ENCODE measurements at places on chromosomes 2 and 18. TPM values are rescaled to one million over a fixed set of nuclear protein-coding genes. Genes with fewer than 3 reads are reported as not detected.

- DNase-seq = no peak
Observed at GRCh38 chr2:101846973-101847372, 144.8 kb upstream of the IL1R2 start.

GRCh38 chr2:217081799-217082198 is 221.9 kb upstream of the TNP1 start:
- no peak for DNase-seq

GRCh38 chr2:2026252-2026831 is 282.0 kb upstream of the PXDN start:
- DNase-seq = peak; percentile 82

DNA sequence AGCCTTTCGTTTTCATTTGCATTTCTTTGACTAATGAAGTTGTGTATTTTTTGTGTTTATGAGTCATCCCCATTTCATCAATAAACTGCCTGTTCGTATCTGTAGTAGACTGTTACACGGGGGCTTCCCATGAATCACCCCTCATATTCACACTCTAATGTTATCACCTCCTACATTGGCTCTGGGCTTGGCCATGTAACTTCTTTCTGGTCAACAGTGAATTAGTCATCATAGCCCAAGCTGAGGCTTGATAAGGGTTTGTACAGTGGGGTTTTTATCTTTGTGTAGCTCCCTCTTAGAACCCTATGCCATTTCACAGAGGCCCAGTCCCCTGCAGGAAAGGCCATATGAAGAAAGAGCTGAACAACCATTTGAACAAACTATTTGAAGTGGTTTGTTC is 151.0 kb downstream of the CCBE1 start:
- DNase-seq = no peak

- DNase-seq = no peak
Observed at GRCh38 chr2:231185886-231186285, 12.5 kb upstream of the ARMC9 start.

DNA sequence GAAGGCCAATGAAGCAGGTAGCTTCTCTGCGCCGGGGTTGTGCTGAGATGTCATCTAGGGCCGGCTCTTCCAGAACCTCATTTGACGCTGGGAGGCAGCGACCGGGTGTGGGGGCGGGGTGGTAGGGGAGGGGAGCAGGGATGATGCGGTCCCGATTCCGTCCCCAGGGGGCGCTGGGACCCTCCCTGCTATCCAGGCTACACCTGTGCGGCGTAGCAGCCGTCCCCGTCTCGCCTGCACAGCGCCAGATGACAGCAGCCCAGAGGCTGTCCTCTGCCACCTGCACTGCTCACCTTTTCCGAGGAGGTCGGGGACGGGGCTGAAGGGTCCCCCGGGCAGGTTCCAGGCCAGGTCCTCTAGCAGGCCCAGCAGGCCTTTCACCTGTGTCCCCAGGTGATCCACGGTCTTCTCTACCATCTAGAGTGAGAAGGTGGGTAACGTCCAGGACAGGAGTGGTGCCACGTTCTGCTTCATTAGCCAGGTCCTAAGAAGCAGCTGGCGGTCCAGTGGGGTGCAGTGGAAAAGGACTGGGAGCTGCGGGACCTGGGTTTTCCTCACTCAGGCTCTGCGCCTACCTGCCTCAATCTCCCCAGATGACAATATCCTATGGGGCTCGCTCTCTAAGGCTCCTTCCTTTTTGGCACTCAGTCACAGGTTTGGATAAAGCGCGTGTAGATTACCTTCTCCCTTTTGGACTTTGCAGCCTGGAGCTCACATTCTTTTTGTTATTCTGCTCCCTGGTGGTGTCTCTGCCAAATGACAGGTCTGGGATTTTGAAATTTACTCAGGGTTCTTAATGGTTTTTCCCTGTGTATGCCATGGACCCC is 56.0 kb upstream of the RAB6C start:
- no peak for DNase-seq

GRCh38 chr2:219748671-219749570 is 121.5 kb downstream of the SLC4A3 start:
- DNase-seq = no peak

SCN9A gene
- 21.1 TPM for total RNA-seq

DSC3 gene
- not detected for total RNA-seq

LYG1 gene
- total RNA-seq = 2.3 TPM

VPS54 gene
- total RNA-seq = 31.3 TPM

SLC16A14 gene
- total RNA-seq = 16.2 TPM

BARD1 gene
- total RNA-seq = 15.5 TPM

All from spleen (tissue), 13 donors.